ENCODE measurements at places on chromosomes 3 and 15.

- DNase-seq, result no peak
These were observed 10.0 kb upstream of the ST8SIA2 start for GRCh38 chr15:92383519-92384324.

DNA sequence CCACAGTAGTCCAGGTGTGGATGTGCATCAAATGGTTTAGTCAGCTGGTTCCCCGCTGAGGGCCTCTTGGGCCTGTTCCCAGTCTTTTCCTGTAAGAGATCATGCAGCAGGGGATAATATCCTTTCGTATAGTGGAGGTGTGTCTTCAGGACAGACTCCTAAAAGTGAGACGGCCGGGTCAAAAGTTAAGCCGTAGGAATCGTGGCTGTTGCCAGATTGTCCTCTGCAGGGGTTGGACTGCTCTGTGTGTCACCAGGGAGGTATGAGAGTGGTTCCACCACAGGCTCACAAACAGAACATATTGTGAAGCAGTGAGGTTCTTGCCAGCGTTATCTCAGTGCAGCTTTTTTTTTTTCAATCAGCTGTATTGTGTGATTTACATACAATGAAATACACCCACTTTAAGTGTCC lies 95.0 kb downstream of the VGLL4 start:
- no peak for DNase-seq

DNA sequence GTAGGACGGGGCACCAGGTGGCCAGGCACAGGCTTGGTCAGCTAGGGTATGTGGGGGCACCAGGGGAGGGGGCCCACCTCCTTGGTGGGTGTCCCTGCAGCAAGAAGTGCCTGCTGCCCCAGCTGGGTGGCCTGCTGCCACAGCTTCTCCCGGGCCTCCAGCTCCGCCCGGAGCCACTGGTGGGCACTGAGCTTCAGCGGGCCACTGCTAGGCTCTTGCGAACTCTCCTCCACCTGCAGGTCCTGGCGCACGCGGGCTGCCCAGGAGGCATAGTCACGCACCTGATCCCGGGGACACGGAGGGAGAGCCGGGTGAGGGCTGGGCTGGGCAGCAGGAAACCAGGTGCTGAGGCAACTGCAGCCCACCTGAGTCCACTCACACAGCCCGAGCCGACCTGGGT lies 25.5 kb downstream of the SPTBN5 start:
- DNase-seq, result no peak

- DNase-seq, result no peak
These were observed 84.9 kb downstream of the WWTR1 start for GRCh38 chr3:149572796-149573414.

DNA sequence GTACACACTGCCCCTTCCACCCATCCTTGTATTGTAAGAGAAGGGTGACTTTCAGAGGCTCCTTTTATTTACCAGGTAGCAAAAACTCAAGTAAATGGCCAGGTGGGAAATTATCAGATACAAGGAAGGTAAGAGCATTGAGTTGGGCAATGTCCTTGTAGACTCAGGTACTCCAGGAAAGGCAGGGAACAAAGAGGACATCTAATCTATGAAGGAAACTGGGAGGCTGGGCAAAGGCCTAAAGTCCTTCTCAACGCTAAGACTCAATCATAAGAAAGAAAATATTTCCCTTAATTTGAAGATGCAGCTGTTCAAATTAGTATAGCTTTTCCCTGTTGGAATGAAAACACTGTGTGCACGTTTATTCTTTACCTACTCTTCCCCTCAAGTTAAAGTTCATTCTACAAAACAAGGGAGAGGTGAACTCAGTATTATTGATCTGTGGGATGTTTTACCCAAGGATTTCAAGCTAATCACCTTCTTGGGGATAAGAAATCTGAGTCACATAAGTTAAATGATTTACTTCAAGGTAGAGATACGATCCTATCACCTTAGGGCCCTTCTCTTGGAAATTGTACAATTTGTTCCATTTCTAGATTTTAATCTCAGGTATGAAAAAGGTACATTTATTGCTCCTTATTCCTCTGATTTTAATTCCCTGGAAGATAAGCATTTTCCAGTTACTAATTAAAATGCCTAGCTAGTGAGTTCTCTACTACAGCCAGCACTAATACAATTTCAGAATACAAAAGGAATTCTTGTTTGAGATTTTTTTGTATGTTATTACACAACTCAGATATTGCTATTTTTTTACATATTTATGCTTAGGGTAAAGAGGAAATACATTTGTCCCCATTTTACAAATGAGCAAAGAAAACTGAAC lies 80.6 kb downstream of the PLD1 start:
- DNase-seq, result no peak

- DNase-seq, result no peak
These were observed 1.3 kb upstream of the PLA1A start for GRCh38 chr3:119596398-119596797.

- no peak for DNase-seq
These were observed 98.2 kb downstream of the ZNF609 start for GRCh38 chr15:64558460-64559179.

DNA sequence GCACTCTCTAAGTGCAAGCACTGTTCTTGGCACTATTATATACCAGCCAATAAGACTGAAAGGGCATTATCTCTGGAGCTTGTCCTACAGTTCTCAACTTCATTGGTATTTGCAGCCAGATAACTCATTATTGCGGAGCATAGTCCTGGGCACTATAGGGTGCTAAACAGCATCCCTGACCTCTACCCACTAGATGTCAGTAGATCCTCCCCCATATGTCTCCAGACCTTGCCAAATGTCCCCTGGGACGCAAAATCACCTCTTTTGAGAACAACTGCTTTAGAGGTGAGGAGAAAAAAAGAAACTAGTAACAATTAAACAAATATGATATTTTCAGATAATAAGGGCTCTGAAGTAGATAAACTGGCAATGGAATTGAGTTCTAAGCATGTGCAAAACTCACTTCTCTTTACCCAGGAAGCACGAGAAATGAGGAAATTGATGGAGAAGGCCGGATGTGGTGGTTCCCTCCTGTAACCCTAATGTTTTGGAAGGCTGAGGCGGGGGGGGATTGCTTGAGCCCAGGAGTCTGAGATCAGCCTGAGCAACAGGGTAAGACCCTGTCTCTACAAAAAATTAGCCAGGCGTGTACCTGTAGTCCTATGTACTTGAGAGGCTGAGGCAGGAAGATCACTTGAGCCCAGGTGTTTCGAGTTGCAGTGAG lies 61.4 kb downstream of the FRMD4B start:
- no peak for DNase-seq

DNA sequence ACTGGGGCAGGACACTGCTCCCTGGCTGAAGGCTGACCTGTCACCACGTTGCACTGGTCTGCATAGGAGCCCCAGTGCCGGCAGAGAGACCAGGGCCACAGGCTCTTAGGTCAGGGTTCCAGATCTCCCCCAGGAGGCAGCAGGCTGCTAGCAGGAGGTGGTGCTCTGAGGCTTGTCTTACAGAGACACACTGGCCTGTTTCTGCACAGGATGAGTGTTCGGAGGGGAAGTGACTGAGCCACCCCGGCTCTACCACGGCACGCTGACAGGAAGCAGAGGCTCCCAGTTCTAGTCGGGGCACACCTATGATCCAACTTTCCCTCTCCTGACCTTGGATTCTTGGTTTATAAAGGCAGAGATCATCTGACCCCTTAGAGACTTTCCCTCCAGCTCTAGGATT lies 8.6 kb downstream of the FBXL22 start:
- peak; percentile 33 for DNase-seq

DNA sequence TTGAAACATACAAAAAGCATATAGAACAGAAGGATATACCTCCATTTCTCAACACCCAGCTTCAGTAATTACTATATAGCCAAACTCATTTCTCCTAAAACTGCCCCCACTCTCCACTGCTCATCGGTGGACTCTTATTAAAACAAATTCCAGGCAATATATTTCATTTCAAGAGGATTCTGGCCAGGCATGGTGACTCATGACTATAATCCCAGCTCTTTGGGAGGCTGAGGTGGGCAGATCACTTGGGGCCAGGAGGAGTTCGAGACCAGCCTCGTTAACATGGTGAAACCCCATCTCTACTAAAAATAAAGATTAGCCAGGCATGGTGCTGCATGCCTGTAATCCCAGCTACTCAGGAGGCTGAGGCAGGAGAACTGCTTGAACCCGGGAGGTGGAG lies 40.9 kb downstream of the SNX4 start:
- no peak for DNase-seq

GRCh38 chr3:86951322-86951721 lies 39.6 kb downstream of the VGLL3 start:
- DNase-seq, result no peak

DNA sequence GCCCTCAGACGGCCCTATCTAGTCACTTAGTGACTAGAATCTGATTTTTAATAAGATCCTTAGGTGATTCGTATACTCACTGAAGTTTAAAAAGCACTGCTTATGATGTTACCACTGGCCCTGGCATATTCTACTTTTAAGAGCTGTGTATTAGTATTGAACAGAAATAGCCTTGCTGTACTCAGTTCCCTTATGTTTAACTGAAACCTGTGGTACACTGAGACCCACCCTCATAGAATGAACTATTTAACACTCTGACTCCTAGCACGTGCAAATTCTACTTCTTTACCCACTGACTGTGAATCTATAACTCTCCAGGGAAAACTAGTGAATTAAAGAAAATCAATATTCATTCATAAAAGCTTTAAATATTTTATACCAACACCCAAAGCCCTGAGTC lies 108.9 kb downstream of the CCNL1 start:
- DNase-seq, result no peak

DNA sequence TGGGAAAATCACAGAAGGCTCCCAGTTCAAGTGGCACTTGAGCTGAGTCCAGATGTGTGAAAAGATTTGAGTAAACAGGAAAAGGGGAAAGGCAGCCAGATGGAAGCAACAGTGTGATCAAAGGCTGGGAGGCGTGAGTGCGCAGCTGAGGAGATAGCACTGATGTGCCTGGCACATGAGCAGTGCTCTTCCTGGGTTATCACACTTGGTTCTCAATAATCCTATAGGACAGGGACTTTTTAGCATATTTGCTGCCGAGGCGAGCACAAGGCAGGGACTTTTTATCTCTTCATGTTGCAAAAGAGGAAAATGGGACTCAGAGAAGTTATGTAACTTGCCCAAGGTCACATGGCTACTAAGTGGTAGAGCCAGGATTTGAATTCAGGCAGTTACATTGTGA lies 39.6 kb downstream of the CORO2B start:
- no peak for DNase-seq

GRCh38 chr3:194450341-194450740 lies 36.5 kb downstream of the ATP13A3 start:
- no peak for DNase-seq

DNA sequence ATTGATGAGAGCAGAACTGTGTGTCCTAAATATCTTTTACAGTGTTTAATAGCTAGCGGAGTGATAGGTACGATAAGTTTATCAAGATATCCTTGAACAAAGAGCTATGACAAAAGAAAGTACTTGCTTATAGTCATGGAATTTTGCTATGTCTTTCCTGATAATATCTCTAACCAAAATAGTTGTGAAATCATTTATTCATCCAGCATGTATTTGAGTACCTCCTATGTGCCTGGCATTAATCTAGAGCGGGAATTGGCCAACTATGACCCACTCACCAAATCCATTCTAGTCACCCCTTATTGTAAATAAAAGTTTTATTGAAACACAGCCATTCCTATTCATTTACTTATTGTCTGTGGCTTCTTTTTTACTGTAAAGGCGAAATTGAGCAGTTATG lies 46.6 kb downstream of the ZFAND6 start:
- no peak for DNase-seq

DNA sequence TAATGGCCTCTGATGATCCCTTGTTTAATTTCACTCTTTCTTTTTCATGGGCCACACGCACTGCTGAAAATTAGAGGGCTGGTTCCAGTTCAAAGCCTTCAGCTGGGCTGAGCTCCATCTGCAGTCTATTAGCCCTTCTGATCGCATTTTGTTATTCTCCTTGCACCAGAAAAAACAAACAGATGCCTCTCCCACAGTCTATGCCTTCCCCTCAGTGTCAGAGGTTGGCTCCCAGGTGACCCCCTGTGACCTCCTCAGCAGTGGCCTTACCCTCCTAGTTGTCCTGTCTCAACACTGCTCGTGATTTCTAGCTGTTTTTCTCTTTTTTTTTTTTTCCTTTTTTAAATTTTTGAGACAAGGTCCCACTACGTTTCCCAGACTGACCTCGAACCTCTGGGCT lies 77.1 kb upstream of the PRTG start:
- no peak for DNase-seq

DNA sequence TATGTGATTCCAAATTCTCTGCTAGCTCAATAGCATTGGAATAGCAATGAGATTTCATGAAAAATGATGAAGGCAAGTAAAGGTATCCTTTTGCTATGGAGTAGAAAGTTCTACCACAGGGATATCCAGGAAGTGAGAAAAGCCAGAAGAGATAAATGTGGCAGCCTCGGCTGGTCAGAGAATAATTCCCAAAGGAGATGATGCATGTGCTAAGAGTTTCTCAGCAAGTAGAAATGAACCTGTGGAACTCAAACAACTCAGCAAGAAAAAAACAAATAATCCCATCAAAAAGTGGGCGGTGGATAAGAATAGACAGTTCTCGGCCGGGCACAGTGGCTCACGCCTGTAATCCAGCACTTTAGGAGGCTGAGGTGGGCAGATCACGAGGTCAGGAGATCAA lies 38.2 kb downstream of the ALS2CL start:
- no peak for DNase-seq

GRCh38 chr15:41017066-41017735 lies 63.9 kb downstream of the CHAC1 start:
- DNase-seq, result no peak

- no peak for DNase-seq
These were observed 38.1 kb downstream of the MFSD1 start for GRCh38 chr3:158839966-158840365.

- no peak for DNase-seq
These were observed 726 bp upstream of the PROK2 start for GRCh38 chr3:71785532-71786216.

- no peak for DNase-seq
These were observed 237.1 kb upstream of the CFAP20DC start for GRCh38 chr3:59286791-59287531.

DNA sequence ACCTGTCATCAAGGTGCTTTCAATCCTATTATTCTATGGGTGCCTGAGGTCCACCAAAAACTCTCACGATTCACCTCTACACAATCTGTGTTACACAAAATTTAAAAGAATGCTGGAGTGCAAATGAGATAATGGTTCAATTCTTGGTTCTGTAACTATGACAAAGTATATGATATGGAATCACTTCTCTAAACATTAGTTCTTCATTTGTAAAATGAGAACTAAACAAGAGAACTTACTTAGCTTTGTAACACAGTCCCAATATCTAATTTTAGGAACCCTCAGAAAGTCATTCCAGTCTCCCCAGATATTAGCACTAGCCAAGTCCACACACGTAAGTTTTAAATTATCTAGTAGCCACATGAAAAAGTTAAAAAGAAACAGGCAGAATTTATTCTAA lies 111.5 kb downstream of the TBL1XR1 start:
- DNase-seq, result no peak

- no peak for DNase-seq
These were observed 210.3 kb downstream of the OPA1 start for GRCh38 chr3:193803288-193803687.

- no peak for DNase-seq
These were observed 53.5 kb downstream of the PFN2 start for GRCh38 chr3:149917124-149917667.

DNA sequence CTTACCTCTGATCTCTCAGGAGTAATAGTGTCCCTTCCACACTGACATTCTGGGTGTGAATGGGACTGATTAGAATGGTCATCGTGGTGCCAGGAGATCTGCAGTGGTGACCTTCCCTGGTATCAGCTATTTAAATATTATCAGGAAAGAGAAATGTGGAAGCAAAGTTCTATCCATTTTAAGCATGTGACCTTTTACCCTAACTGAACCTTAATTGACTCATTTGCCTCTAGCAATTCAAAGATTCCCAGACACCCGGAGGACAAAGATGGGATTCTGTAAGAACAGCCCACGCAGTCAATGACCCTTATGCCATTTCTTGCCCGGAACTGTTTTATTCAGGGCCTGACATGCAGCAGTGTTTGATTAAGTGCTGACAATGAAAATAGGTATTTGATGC lies 10.3 kb downstream of the LIPC start:
- no peak for DNase-seq

All from activated T-helper 1 cell treated with anti-CD3 and anti-CD28 coated beads, Interleukin-2, amount 50 U/mL, for 16 hours (primary cell).